ENCODE measurements at places on chromosomes 5 and 9.

GRCh38 chr9:93121316-93122241 is 12.5 kb downstream of the NINJ1 start:
- no peak for DNase-seq

DNA sequence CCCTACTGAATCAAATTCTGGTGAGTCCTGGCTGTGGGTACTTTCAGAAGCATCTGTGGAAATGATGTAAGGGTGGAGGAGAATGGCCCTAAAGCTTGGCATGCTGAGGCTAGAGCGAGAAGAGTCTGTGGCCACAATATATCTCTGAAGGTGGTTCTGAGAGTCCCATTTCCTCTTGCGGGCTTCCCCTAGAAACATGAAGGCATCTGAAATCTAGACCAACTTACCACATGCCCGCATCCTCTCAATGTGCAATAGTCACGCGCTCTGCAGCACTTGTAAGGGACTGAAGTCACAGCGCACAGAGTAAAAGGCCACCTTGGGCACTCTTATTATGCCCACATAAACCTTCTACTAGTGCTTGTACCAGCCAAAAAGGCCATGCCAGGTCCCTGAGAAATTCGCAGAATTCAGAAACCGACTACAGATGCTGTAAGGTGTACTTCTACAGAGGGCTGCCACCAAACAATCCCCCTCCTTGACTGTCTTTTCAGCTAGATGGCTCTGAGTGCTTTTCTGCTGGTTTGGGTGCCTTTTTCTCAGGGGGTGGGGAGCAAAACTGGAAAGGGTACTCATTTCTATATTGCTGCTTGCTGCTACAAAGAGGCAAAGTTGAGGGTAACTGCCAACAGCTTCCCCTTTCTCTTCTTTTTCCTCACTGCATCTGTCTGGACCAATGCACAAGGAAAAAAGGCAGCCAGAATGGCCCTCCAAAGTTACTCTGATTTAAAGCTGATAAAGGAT is 107.3 kb downstream of the ZDHHC21 start:
- DNase-seq: peak; percentile 2

GRCh38 chr9:278651-279050 is 64.0 kb downstream of the DOCK8 start:
- peak; percentile 72 for DNase-seq

DNA sequence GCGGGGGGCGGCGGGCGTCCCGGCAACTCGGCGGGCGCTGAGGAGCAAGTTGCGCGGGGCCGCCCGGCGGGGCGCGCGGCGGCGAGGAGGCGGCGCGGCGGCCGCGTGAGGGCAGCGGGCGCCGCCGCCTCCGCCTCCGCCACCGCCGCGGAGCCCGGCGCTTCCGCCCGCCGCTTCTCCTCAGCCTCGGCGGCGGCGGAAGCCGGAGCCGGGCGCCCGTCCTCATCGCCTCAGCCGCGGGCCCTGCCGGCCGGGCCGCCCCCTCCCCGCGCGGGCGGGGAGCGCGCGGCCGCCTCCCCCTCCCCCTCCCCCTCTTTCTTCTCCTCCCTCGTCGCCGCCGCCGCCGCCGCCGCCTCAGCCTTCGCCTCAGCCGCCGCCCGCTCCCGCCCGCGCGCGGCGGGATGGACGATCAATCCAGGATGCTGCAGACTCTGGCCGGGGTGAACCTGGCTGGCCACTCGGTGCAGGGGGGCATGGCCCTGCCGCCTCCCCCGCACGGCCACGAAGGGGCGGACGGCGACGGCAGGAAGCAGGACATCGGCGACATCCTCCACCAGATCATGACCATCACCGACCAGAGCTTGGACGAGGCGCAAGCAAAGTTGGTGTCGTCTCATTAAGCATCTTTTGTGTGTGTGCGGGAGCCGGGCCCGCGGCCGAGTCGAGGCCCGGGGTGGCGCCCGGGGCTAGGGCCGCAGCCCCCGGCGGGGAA is at the start of gene PBX3:
PBX3 (plus strand) TSS at position 321 of the 712 bp plus-strand sequence.
- peak; percentile 62 for DNase-seq

- DNase-seq: no peak
These were observed 110.2 kb upstream of the ISL1 start for GRCh38 chr5:51273021-51273420.

GRCh38 chr9:105339849-105340248 is 95.4 kb downstream of the SLC44A1 start:
- no peak for DNase-seq

DNA sequence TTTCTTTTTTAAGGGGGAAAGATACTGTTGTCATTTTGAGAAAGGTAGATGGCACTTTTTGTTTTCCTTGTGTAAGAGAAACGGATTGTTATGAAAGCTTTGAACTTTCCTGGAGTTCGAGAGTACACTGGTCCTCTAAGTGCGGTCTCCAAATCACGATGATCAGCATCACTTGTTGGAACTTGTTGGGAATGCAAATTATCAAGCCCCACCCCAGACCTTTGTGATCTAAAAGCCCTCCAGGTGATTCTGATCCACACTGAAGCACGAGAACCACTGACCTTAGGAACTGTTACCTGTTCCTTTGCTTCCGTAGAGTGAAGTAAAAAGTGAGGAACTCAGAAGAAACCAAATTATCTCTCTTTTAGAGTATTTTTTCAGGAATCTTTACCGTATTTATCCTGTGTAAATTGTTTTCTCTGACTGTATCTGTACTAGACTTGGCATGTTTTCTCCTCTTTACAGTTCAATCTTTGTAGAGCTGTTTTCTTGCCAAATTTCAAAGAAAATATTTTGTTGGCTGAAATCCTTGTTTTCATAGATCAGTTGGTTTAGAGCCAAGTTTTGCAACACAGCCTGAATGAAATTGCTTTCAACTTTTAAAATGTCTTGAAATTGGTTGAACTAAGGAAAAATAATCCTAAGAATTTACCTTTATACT is 4.0 kb downstream of the MAT2B start:
- DNase-seq: no peak

- no peak for DNase-seq
These were observed 273.0 kb downstream of the GLIS3 start for GRCh38 chr9:4026905-4027304.

- no peak for DNase-seq
These were observed 144.0 kb downstream of the TMC1 start for GRCh38 chr9:72665421-72665820.

- DNase-seq: no peak
These were observed 34.2 kb upstream of the MYOT start for GRCh38 chr5:137833463-137833862.

DNA sequence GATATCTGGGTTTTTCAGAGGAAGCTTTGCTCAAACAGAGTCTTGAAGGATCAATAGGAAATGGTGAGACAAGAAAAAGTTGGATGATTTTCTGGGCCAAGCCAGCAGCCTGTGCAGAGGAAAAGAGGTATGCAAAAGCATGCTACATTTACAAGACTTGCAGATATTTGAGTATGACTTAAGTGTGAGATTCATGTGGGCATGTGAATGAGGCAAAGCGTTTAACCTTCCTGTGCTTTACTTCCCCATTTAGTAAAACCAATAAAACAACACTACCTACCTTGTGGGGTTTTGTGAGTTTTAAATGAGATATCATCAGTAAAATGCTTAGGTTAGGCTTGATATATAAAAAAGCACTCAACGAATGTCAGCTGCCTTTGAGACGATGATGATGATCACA is 58.1 kb downstream of the PIP5K1B start:
- DNase-seq: no peak

DNA sequence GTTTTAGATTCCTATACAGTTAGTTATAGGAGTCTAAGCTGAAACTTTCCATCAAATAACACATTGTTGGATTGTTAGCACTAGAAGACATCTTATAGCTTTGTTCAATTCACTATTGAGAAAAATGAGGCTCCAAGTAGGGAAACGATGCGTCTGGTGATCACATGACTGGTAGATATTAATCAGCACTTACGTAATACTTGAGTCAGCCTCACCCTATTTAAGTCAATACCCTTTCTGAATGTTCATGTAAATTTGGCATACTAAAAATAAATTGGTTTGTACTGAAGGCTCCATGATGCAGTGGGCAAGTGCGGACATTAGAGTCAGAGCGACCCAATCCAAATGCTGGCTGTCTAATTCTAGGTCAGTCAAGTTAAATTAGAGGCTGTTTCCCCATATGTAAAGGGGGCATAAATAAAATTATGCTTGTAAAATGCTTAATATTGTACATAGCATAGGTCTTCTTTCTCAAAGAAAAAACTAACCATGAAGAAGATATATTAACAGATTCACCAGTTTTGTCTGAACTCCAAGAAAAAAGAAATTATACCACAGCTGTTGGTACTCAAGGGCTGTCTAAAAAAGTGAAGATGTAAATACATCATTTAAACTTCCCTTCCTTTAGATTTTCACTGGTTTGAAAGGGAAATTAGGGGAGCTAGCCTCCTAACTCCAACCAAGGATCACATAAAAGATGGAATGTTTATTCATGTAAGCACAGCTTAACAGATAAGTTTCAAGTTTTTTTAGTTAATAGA is 406.6 kb upstream of the TLE4 start:
- no peak for DNase-seq
